ENCODE measurements at places on chromosomes 2 and 18. TPM values are rescaled to one million over a fixed set of nuclear protein-coding genes. Genes with fewer than 3 reads are reported as not detected.

Gene C2orf81
- under 0.01 TPM for total RNA-seq

GRCh38 chr2:222311978-222312738 lies 13.4 kb upstream of the PAX3 start:
- no peak for DNase-seq

GRCh38 chr2:43027097-43027873 lies 199.1 kb downstream of the ZFP36L2 start:
- DNase-seq, result no peak

GRCh38 chr2:2226326-2226725 lies 104.7 kb downstream of the MYT1L start:
- DNase-seq, result no peak

- peak; percentile 32 for DNase-seq
These were observed 35.5 kb upstream of the SLC35F5 start for GRCh38 chr2:113791697-113792590.

GRCh38 chr18:48877941-48878340 lies 72.8 kb downstream of the SMAD7 start:
- no peak for DNase-seq

GRCh38 chr2:38214209-38214717 lies 138.3 kb upstream of the CYP1B1 start:
- DNase-seq, result no peak

Gene IRS1
- 21.1 TPM for total RNA-seq

- no peak for DNase-seq
These were observed 175.0 kb downstream of the TRABD2A start for GRCh38 chr2:84705858-84706257.

Gene RAB6C
- total RNA-seq, result not detected

DNA sequence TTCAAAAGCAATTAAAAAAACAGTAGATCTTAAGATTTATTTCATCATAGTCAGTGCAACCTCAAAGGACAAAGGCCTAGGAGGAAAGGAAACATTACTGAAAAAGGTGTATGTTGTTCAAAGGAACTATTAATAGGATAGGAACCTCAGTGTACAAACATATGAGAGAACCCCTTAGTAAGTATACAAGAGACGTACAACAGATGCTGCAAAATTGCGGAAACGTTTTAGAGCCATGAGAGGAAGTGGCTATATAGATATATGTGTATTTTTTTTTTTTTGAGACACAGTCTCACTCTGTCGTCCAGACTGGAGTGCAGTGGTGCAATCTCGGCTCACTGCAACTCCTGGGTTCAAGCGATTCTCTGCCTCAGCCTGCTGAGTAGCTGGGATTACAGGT lies 22.2 kb downstream of the PIK3C3 start:
- no peak for DNase-seq

GRCh38 chr18:58161659-58162058 lies 117.6 kb downstream of the NEDD4L start:
- no peak for DNase-seq

DNA sequence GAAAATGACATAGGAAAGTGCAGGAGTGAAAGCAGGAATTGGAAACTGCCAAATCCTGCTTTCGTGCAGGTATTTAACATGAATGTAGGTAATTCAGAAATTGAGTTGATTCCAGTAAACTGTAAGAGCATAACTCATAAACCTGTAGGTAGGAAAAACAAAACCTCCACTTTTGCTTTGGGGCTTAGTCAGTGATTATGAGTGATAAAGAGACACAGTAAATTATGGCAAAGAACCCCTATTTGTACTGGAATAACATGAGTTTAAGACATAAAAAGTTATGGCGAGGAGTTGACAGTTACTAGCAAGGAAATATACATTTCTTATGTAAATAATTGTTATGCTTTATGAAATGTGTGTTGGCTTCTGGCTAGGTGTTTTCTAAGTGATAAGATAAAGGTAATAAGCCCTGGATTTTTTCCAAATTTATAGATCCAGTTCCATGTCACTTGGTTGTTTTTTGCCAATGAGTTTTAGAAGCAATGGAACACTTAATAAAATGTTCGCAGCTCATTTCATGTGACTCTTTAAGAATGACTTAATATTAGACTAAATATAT lies 17.3 kb downstream of the MAP3K20 start:
- DNase-seq, result no peak

Gene PFN4
- total RNA-seq, result 0.28 TPM

DNA sequence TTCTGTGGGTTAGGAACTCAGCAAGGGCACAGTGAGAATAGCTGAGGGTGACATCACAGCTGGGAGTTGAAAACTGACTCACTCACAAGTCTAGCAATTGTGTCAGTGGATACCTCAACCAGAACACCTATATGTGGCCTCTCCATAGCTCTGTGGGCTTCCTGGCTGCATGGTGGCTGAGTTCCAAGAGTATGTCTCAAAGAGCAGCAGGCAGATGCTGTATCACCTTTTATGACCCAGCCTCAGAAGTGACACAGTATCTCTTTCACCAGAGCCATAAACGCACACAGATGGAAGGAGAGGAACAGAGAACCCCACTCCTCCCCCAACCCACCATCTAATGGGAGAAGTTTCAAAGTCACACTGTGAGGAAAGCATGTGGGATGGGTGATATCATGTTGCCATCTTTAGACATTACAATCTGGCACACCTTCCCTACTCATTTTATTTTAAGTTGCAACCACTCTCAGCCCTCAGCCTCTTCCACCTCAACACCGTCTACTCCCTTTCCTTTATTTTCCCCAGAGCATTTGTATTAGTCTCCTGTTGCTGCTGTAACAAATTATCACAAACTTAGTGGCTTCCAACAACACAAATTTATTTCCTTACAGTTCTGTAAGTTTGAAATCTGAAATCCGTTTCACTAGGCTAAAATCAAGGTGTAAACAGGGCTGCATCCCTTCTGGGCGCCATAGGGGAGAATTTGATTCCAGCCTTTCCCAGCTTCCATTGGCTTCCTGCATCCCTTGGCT lies 134.6 kb upstream of the SPATS2L start:
- peak; percentile 75 for DNase-seq

Gene CNOT11
- total RNA-seq, result 33.6 TPM

- DNase-seq, result peak; percentile 29
These were observed 2.4 kb downstream of the OSR1 start for GRCh38 chr2:19355931-19356544.

GRCh38 chr2:8264981-8265380 lies 416.9 kb upstream of the ID2 start:
- DNase-seq, result no peak

DNA sequence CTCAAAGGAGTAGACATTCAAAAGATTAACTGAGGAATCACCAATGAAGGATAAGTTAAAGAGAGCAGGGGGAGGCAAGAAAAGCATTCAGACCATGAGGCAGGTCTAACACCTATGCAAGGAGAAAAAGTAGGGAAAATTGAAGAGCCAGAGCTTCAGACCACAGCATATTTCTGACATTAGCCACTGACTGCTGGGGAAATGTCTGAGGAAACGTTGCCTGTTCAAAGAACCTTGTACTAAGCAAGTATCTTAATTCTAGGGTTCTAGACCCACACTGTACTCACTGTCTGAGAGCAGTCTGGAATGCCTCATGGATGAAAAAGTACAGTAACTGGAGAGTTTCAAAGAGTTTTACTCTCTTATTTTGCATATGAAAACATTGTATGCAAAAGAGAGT lies 39.5 kb upstream of the TFPI start:
- DNase-seq, result peak; percentile 64

Gene HDHD2
- 18.6 TPM for total RNA-seq

Gene MZT2A
- 25.8 TPM for total RNA-seq

DNA sequence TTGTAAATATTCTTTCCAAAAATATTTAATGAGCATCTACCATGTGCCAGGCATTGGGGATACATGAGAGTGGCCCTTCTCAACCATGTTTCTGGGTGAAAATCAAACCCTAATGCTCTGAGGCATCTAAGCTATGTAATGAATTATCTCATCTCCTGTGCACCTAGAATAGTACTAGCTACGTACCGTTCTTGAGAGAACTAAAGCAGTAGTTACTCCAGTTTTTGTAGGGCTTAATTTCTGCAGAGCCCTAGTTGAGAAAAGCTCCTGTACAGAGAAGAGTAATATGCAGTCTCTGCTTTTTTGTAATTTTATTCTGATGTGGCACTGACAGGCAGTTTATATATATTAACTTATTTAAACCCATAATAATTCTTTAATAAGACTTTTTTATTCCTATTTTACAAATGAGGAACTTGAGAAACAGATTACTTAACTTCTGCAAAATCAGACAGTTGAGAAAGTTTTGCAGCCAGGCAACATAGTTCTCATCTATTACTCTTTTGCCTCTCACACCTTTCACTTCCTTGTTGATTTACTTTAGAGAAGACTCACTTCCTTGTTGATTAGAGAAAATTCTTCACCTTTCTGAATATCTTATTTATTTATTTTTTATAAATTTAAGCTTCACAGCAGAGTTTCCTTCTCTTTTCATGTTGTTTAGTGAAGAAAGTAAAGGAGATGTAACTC lies 3.1 kb downstream of the SPOPL start:
- DNase-seq, result no peak

GRCh38 chr2:44931198-44931780 lies 10.2 kb upstream of the SIX3 start:
- DNase-seq, result no peak

DNA sequence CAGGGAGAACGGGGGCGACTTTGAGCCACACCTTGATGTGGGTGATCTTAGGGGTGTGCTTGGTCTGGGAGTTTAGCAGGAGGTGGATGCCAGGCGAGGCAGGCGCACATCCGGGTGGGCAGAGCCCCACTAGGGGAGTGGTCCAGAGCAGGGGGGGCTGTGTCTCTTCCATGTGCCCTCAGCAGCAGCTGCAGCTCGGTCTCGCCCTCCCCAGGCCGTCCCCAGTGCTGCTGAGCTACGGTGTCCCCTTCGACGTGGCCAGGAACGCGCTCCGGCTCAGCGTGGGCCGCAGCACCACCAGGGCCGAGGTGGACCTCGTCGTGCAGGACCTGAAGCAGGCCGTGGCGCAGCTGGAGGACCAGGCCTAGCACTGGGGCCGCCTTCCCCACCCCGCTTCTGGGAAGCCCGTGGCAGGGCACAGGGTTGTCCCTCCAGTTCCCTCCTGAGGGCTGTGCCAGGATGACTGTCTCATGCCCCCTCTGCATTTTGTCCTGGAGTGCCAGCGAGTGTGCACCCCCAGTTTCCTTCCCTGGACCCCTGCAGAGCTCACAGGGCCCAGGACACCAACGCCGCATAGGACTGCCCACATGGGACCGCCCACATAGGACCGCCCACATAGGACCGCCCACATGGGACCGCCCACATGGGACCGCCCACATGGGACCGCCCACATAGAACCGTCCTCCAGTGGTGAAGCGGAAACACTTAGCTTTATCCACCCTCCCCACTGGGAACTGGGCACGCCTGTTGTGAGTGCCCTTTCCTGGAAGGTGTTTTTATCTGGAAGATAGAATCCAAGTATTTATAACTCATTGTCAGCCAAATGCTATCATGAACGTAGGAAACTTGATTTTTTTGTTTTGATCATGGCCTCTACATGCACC lies 1.9 kb upstream of the ESPNL start:
- DNase-seq, result no peak

DNA sequence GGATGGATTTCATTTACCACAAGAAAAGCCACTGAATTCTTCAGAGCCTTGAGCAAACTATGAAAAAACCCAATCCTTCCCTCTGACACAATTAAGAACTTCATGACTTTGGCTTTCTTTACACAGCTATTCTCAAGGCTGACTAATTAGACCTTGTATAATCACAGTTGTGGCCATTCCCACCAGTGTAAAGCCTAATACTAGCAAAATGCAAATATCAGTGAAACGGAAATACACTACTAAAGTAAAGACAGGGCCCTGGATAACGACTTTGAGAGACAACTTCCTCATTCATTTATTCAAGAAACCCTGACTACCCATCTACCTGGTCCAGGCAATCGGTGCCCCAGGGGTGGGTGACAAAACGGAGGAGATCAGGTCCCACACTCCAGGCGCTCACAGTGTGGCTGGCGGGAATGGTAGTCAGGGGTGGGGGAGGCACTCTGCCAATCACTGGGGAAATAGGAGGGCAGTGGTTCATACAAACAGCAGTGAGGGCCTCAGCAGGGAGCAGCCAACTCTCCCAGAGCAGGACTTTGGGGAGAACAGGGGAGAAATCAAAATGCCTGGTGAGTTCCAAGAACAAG lies 28.1 kb downstream of the TMEM163 start:
- no peak for DNase-seq

GRCh38 chr2:49827366-49827765 lies 673.1 kb upstream of the FSHR start:
- no peak for DNase-seq

Gene NYAP2
- total RNA-seq, result not detected

GRCh38 chr2:11796190-11797171 lies 50.0 kb downstream of the LPIN1 start:
- DNase-seq, result peak; percentile 8

- no peak for DNase-seq
These were observed 35.5 kb upstream of the SP5 start for GRCh38 chr2:170679607-170680079.

Gene REG3A
- total RNA-seq, result not detected

Gene WNT10A
- not detected for total RNA-seq

DNA sequence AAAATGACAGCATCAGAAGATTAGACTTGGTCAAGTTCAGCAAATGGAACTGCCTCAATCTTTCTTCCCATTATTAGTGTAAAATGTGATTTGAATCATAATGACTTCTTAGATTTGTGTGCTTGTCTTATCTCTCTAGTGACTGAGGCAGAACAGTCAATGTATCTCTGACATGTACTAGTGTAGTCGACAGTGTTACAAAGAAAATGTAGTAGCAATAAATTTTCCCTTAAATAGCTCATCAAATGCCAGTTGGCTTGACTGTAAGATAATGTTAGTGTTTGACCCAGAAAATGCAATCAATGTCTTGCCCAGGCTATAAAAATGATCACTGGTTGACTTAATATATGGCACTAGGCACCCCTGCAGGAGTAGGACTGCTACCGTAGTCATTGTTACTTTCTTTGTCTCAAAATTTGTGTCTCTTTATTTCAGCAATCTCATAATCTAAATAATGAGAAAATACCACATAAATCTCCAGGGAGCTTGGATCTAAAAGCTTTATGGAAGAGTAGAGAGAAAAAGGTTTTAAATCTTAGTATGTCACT lies 1336.7 kb downstream of the DPP10 start:
- no peak for DNase-seq

DNA sequence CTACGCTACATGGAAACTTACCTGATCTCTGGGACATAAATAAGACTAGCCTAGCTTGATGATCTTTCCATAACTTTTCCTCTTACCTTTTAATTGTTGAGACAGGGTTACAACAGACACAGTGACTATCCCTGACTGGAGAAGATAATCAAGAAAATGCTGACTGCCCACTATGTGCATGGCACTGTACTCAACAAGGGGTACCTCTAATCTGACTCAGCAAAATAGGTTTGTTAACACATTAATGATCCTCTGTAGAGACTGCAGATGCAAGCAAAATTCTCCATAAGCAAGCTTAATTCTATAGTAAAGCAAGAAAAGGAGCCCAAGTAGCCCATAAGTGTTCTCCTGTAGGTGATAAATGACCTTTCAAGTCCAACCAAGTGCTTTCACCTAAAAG lies 25.5 kb downstream of the ACVR1C start:
- no peak for DNase-seq

Data from IMR-90 (cell line).